ENCODE measurements at places on chromosomes 5 and 9.

GRCh38 chr9:121689461-121690157, 38.2 kb downstream of the DAB2IP start:
- no peak for DNase-seq

DNA sequence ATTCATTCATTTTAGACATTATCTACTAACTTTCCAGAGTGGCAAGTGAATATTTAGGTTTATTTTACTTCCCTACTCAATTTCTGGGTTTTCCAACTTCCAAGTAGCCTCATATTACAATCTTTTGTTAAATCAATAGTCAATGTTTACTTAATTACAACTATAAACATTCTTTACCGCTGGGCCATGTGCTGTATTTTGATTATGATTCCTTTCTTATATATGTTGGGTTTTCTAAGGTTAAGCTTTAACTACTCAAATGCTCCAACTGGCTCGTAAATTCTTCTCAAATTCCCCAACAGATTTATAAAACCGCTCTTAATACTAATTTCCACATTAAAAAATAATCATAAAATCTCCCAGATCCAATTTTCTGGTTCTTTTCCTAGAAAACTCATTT, 110.1 kb upstream of the ABCA1 start:
- DNase-seq: no peak

DNA sequence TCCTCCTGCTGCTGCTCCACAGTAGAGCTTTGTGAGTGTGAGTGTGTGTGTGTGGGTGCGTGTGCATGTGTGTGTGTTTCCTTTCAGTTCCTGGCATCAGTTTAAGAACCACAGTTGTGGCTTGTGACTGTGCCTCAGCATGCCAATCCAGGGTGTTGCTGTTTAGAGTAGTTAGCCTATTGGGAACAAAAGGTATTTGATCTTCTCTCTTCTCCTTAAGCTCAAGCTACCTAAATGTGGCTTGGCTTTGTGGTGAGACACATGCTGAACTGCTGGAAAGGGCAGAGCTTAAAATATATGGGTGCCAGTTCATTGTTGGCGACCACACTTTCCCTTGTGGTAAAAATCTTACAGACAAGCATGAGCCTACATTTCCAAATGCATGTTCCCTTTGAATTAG, 116.6 kb upstream of the BNC2 start:
- DNase-seq: no peak

GRCh38 chr5:75891736-75892135, 174.5 kb upstream of the POC5 start:
- no peak for DNase-seq

DNA sequence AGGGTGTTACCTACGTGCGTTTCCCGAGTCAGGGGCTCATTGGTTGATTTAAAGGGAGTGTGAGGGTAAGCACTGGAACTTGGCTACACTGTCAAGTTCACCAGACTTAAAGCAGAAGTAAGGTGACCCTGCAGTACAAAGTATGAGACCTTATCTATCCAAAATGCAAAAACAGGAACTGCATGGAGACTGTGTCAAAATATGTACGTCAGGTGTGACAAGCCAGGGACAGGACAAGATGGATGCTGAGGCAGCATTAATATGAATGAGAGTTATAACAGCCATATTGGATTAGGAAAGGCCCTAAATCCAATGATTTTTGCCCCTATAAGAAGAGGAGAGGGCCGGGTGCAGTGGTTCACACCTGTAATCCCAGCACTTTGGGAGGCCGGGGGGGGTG, 15.4 kb upstream of the SUSD3 start:
- DNase-seq: no peak

DNA sequence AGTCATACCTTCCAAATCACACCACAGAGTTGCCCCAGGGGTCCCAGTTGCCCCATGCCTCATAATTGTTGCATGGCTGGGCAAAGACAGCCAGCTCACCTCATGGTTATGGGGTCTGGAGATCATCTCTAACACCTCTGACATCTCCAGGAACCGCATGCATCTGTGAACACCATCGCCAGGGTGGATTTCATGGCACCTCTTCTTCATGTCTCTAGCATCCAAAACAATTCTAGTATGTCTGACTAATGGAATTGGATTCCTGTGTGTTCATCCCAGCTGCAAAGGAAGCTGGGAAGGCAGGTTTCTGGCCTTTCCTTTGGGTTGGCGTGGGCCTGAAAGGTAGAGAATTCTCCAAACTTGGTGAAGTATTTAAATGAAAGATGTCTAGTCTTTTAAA, 122.3 kb upstream of the ABCA1 start:
- DNase-seq: no peak

DNA sequence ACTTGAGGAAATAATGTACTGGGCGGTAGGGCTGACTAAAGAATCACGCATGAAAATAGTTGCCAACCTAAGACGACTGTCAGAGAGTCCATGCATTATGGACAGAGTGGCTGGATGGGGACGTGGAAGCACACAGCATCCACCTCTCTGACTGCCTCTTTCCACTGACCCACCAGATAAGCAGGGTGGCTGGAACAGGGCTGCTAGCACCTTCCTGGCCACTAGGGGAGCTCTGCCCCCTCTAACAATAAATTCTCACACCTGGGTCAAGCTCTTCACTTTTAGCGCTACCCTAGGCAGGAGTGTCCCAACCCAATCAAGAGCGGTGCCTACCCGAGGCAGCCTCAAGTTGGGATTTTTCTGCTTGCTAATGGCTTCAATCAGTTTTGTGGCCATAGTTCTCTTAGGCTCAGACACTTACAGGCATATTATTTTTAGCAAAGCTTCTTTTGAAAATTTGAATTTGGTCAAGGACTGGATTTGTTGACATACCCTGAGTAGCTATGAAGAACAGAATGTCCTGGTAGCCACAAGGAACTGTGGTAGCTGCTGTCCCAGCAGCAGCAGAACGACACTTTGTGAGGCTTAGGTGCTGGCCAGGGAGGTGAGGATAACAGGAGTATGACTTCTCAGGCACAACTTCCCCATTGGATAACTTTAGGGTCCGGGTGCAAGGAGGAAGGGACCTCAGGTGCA, 6.9 kb upstream of the TPM2 start:
- DNase-seq: no peak

DNA sequence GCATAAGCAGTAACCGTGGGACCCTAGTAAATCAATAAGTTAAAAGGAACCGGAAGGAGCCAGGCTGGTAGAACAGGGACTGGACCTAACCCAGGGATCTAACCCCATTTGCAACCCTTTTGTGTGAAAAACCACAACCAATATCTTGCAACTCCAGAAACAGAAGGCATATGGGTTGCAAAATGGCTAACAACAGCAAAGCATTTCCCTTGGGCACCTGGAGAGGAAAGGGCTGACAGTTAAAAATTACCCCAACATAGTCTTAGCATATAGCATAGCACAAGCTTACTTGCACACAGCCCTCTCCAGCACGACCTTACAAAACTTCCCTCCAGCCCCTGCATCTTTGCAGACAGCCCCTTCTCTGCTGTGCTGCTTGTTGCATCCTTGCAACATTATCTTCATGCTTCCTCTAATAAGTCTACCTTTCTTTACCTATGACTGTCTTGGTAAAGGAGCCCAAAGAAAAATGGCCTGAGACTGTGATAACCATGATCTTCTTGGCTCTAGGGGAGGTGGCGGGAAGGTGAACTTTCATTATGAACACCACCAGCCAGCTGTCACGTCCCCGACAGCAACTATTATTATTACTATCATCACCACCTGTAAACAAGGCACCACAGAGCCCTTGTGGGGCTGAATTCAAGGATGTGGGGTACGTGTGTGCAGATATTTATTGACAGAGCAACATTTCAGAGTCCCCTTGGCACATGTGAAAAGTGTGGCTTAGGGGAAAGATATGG, 49.8 kb downstream of the PRRC1 start:
- no peak for DNase-seq

DNA sequence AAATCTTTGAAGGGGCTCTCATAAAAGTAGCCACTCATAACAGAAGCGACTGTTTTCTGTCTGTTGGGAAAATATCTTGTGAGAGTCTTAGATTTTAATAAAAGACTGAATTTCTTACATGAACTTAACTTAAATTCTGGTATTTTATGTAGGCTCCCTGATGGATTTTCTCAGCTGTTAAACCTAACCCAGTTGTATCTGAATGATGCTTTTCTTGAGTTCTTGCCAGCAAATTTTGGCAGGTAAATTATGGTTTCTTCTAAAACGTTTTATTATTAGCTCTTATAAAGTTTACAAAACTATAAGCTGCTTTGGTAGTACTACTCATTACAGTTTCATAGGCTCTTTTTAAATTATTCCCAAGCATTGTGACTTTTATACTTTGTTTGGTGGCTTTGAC, 87.0 kb downstream of the ERBIN start:
- DNase-seq: no peak

GRCh38 chr5:132227485-132228240, at the start of gene P4HA2:
Gene P4HA2 (minus strand): TSS chr5:132227853. CDS start chr5:132218626, 9,227 bp downstream.
- peak; percentile 89 for DNase-seq

GRCh38 chr5:97629276-97629675, 446.2 kb upstream of the RIOK2 start:
- DNase-seq: peak; percentile 63

- DNase-seq: no peak
Observed at GRCh38 chr5:171946000-171946781, 60.2 kb downstream of the FBXW11 start.

- DNase-seq: no peak
Observed at GRCh38 chr9:126403397-126403796, 76.8 kb downstream of the MVB12B start.

GRCh38 chr9:1386420-1386819, 336.3 kb downstream of the DMRT2 start:
- no peak for DNase-seq
